ENCODE measurements at places on chromosomes 12 and 14. TPM values are rescaled to one million over a fixed set of nuclear protein-coding genes. Genes with fewer than 3 reads are reported as not detected.
A peak's percentile ranks its signal among the peaks of the same experiment; 100 is the strongest.

- no peak for DNase-seq
Measured at GRCh38 chr14:30861200-30861599, 13.2 kb upstream of the COCH start.

GRCh38 chr12:4145990-4146859 lies 127.3 kb upstream of the CCND2 start:
- DNase-seq = no peak

GRCh38 chr12:111699962-111700361 lies 14.1 kb downstream of the ACAD10 start:
- no peak for DNase-seq

DNA sequence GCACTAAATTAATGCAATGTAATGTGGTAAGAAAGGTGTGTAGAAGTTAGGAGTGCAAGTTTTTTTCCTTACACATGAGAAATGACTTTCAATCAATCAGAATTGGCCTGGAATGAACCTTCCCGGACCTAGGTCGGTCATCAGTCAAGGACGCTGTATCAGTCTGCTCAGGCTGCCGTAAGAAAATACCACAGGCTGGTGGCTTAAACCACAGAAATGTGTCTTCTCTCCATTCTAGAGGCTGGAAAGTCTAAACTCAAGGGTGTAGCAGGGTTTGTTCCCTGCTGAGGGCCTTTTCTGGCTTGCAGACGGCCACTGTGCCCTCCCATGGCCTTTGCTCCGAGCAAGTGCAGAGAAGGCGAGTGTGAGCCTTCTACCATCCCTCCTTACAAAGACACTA lies 86.6 kb upstream of the DYNC1H1 start:
- no peak for DNase-seq

GRCh38 chr12:52682938-52683574 lies 2.8 kb upstream of the KRT1 start:
- DNase-seq = no peak

DNA sequence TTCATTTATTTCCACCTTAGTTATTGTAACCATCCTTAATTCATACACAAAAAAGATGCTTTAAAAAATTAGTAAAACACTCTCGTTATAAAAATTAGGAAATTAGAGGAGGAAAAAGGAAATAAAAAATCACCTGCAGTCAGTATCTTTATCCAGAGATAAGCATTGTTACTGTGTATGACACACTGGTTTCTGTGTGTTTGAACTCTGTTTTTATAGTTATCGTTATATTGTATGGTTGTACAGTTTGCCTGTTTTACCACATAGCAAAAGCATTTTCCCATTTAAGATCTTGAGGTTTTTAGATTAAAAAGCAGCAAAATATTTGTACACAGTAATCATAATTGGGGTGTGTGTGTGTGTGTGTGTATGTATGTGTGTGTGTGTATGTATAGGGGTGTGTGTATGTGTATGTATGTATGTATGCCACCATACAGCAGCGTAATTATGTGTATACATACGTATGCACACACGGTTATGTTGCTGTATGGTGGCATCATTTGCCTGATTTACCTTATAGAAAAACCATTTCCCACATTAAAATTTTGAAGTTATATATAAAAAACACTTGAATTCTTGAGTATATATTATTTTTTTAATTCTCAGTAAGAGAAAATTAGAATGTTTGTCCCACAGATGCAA lies 19.8 kb downstream of the WNK1 start:
- DNase-seq = no peak

- DNase-seq = no peak
Measured at GRCh38 chr12:47147739-47148138, 68.0 kb upstream of the AMIGO2 start.

DNA sequence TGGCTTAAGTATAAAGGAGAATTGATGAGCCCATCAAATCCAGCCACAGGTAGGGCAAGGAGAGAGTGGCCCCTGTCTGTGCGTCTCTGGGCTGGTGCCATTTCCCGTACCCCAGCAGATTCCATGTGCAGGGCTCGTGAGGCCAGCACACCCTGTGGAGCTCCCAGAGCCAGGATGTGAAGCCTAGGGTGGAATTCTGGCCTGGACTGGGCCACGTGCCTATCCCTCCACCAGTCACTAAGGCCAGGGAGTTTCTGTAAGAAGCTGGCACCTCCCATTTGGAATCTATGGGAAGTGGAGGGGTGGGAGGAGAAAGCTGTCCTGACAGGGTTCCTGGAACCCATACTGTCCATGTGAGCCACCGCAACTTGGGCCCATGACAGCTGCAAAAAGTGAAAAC lies 148.5 kb downstream of the FOXN3 start:
- no peak for DNase-seq

DNA sequence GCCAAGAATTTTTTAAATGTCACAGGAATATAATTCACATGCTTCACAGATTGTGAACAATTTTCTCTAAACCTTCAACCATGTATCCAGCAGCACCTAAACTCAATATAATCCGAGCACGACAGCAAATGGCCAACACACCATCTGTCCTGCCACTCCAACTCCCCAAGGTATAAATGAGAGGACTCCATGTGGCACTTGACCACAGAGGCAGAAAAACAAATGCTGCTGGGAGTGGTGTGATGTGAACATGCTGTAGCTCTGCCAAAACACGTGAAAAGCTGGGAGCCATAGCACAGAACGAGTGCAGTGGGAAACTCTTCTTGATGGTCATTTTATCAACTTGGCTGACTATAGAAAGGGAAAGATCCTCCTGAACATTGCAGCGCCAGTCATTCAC lies 70.9 kb downstream of the LLPH start:
- DNase-seq = no peak

DNA sequence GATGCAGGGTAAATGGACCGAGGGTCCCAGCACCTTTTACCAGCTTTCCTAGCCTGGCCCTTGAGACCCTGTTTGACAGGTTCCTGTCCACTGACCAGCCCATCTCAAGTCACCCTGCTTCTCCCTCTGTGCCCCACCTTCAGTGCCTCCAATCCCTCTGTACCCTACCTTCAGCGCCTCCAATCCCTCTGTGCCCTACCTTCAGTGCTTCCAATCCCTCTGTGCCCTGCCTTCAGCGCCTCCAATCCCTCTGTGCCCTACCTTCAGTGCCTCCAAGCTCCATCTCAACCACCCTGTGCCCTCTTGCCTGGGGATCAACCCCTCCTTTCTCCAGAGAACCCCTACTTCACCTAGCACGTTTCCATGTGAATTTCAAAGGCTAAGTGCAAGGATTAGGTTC lies 54.3 kb downstream of the ZFP36L1 start:
- DNase-seq = no peak

DNA sequence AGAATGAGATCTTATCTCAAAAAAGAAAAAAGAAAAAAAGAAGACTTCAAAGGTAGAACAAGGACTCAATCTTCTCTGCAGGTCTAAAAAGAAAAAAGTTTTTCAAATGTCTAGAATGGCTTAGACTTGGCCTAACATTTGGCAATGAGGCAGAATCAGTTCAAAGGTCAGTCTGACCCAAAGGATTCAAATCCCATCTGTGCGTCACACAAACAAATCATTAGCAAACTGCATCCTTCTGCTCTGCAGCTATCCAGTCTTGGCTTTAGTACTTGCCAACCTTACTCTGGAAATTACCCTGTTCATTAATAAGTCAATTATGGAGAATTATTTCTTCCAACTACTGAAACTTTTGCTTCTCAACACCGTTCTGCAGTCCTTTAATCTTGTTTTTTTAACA lies 3.1 kb downstream of the YAF2 start:
- DNase-seq = peak; percentile 55

GRCh38 chr12:28817524-28817923 lies 331.6 kb upstream of the FAR2 start:
- DNase-seq = no peak

The NEUROD4 gene
- total RNA-seq = not detected

The PRB2 gene
- not detected for total RNA-seq

The ATL1 gene
- 6.9 TPM for total RNA-seq

The FLRT2 gene
- 14.7 TPM for total RNA-seq

The TAS2R42 gene
- total RNA-seq = not detected

The CD9 gene
- total RNA-seq = 120 TPM

The CYP27B1 gene
- total RNA-seq = 0.97 TPM

The AP5M1 gene
- total RNA-seq = 18.7 TPM

The CCDC177 gene
- total RNA-seq = not detected

The FOXN4 gene
- not detected for total RNA-seq
